ENCODE measurements at places on chromosomes 6 and 20.

DNA sequence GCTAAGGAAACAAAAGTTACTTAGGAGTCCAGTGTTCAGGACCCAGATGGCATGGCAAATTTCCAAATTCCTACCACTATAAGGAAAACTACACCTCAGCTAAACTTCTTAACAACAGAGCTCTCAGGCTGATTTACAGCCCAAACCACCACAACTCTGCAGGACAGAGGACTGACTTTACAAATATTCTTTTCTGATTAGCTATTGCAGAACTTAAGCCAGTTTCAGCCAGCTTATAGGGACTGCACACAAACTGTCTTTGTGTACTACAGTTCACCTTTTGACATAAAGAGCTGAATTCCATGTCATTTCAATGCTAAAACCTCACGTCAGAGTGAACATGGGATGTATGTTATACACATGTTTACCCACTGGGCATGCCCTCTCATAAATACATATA lies 305.4 kb downstream of the KHDRBS2 start:
- no peak for DNase-seq

GRCh38 chr20:251354-251753 lies 6.2 kb upstream of the DEFB132 start:
- DNase-seq: no peak

DNA sequence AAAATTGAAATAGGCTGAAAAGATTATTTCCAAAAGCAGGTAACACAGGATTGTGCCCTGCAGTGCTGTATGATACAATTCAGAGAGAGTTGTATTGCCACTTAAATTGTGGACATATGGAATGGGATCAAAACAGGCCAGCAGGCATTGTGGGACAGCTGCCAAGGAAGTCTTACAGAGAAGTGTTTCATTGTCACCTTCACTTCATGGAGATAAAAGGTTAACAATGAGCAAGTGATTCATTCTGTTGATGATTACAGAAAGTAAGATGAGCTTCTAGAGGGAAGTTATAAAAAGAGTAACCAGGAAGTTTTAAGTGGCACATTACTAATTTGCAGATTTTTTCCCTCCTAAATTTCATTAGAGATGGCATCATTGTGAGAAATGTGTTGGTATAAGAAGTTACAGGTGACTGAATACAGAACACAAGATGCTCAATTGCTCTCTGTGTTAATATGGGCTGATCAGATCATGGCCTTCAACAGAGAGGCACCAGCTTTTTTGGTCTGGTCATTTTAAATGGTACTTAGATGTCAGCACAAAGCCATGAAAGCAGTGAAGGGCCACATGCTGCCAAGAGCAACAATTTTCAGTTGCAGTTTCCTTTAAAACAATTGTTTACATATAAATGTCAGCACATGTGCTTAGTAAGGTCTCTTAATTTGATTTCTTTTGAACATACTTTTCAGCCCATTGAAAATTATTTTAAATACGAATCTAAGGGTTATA lies 402.5 kb upstream of the FKBP1C start:
- no peak for DNase-seq

GRCh38 chr20:539848-540247 lies 3.7 kb downstream of the CSNK2A1 start:
- DNase-seq: no peak

GRCh38 chr6:84362193-84362821 lies 134.9 kb upstream of the CEP162 start:
- DNase-seq: no peak

- no peak for DNase-seq
Observed at GRCh38 chr6:95847061-95847460, 168.7 kb upstream of the FUT9 start.

DNA sequence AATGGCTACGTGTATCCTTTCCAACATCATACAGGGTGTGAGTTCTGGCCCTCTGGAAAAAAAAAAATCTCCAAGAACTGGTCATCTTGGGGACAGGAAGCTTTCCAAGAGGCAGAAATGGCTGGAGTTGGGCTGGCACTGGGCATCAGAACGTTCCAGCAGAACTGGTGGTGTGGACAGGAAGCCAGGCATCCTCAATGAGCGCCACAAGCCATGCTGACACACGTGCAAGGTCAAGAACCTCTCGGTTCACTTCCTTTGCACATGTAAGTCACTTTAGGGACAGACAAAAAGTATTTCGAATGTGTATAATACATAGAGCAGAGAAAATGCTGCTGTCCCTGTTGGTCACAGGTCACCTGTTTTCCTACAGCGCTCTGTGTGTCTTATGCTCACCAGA lies 27.4 kb upstream of the RIN2 start:
- no peak for DNase-seq

- DNase-seq: no peak
Observed at GRCh38 chr6:141874930-141875602, 257.7 kb upstream of the GJE1 start.
